WTC11 (cell line): ENCODE measurements at places on chromosomes 1 and 21.

GRCh38 chr1:202283991-202284390 lies 57.7 kb downstream of the UBE2T start:
- no peak for DNase-seq

DNA sequence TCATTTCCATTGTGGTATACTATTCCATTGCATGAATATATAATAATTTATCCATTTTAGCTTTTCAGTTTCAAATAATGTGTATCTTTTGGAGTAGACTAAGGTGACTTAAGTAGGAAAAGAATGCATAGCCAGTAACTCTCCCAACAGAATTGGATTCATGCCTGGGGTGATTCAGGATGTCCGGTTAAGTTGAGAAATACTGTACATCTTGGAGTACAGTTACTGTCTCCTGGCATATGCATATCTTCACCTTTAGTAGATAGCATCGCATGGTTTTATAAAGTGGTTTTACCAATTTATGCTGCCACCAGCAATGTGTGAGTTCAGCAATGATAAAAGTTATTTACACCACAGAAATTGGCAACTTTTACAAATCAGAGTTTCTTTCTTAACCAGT lies 18.6 kb upstream of the SLC6A9 start:
- DNase-seq: no peak

- no peak for DNase-seq
These were observed 4.0 kb downstream of the DONSON start for GRCh38 chr21:33584455-33584854.

GRCh38 chr1:113947388-113948107 lies 18.4 kb downstream of the HIPK1 start:
- no peak for DNase-seq

DNA sequence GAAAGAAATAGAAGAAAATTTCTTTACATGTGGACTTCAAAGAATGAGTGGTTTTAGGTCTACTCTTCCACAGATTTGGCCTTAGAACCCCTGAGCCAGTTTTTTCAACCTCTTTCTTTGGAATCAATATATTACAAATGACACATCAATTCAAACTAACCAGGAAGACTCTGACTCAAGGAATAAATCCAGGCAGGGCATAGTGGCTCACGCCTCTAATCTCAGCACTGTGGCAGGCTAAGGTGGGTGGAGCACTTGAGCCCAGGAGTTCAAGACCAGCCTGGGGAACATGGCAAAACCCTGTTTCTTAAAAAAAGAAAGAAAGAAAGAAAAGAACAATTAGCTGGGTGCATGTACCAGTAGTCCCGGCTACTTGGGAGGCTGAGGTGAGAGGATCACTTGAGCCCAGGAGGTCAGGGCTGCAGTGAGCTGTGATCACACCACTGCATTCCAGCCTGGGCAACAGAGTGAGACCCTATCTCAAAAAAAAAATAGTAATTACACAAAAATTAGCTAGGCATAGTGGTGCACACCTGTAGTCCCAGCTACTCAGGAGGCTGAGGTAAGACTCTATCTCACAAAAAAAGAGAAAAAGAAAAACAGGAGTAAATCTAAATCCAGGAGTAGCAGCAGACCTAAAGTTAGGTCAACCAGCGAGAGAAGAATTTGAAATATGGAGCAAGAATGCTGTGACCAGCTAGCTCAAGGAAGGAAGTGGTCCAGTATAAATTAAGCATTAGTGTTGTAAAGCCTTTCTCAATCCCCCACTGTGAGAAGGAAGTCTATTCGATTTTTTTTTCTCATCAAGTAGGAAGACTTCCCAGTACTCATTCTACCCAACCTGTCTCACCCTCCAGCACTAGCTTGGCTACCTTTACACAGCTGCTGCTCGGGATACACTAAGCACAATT lies 1.9 kb downstream of the SORT1 start:
- no peak for DNase-seq

DNA sequence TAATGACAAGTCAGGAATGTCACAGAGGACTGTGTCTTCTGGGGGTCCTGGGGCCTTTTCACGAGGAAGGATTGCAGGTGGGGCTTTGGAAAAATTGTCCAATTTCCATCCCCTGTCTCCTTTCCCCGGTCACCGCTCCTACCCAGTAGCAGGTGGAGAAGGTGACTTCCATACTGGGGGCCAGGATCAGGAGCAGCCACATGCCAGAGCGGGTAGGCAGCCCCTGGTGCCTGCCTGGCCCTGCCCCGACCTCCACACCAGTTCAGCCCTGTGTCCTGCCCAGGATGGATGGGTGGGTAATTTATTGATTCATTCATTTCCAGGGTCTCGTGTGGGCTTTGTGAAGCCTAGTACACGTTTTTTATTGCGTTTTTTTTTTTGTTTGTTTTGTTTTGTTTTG lies 51.7 kb downstream of the PRKCZ start:
- no peak for DNase-seq

GRCh38 chr1:89905395-89906058 lies 84.7 kb downstream of the LRRC8D start:
- no peak for DNase-seq

DNA sequence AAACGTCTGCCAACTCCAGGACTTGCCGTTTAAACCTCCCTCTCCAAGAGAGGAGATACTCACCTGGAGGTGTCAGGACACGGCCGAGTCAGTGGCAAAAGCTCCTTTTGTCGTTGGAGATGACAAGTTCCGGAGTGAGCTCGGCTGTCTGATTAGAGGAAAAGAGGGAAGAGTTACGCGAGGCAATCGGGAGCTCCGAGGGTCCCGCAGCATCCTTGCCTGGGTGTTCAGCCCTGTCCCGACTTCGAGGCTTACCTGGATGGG lies 497 bp downstream of the ID3 start:
- no peak for DNase-seq

DNA sequence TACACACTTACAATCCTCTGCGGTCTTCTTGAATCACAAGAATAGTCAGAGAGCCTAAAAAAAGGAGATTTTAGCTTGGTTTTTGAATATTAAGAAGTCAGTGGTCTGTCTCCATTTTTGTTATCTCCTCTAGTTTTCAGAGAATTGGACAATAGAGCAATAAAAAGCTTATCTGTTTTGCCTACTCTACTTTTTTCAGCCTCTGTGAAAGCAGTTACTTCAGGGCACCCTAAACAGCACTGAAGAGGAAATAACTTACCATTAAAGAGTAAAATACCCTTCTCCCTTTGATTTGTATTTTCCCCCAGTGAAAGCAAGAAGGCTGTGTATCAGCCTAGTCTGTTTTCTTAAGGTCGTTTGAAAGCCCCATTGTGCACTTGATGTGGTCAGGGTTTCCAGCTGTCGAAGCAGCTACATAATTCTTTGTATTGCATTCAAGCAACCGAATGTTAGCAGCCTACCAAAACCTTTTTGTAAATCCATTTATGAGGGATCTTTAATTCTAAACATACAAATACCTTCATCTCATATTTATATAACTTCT lies 1.0 kb downstream of the NTMT2 start:
- DNase-seq: no peak

GRCh38 chr1:6923012-6923411 lies 137.8 kb downstream of the CAMTA1 start:
- no peak for DNase-seq

DNA sequence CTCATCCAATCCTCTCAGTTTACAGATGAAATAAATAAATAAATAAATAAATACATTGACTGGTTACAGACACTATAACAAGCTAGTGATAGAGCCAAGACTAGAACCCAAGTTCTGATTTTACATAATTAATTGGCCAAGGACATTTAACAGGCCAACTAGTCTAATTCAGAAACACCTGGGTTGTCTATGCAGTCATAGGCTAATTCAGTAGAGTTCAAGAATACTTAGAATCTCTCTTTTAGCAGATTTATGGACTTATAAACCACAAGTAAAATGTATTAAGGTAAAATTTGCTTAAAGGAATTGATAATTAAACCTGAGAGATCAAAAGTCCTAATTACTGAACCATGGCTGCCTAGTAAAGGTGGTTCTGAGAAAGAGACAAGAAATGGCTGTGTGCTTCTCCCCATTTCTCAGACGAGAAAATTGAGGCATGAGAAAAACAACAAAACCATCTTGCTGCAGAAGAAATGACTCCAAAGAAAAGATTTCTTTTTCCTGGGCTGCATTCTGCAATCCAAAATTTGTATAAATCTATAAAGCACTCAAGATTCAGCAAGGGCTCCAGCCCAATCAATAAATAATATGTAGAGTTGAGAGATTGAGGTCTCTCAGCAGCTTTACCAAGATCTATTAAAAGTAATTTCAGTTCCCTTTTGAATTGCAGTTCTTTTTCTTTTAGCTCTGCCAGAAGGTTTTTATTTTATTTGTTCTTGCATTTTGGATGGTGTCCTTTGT lies 98.3 kb downstream of the DUSP10 start:
- DNase-seq: no peak

- DNase-seq: no peak
These were observed 84.9 kb upstream of the NRIP1 start for GRCh38 chr21:15149600-15150224.

- DNase-seq: no peak
These were observed 83.9 kb downstream of the ADAMTS1 start for GRCh38 chr21:26761174-26761915.
